COR-L47 (cell line): ENCODE measurements at places on chromosomes 4 and X.

GRCh38 chrX:148933881-148934280 is 433.5 kb downstream of the AFF2 start:
- no peak for DNase-seq

DNA sequence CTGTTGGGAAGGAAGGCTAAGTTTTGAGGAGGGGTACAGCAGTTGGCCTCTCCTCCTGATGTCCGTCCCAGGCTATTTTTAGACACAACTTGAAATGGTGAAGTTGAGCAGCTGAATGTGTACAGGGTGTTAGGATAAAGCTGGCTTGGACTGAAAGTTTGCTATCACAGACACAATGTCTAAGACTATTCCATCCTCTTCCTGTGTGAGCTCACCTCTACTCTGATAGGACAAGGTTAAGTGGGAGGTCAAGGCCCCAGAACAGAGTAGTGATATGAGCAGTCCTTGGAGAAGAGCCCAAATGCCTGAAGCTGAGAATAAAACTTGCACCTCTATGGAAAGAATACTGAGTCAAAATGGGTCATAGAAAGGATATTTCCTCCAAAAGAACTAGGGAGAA is 4.1 kb downstream of the ATP1B4 start:
- DNase-seq, result no peak

- DNase-seq, result no peak
Observed at GRCh38 chrX:20218836-20219505, 47.7 kb downstream of the RPS6KA3 start.

- no peak for DNase-seq
Observed at GRCh38 chr4:48913346-48913745, 6.8 kb upstream of the OCIAD2 start.

DNA sequence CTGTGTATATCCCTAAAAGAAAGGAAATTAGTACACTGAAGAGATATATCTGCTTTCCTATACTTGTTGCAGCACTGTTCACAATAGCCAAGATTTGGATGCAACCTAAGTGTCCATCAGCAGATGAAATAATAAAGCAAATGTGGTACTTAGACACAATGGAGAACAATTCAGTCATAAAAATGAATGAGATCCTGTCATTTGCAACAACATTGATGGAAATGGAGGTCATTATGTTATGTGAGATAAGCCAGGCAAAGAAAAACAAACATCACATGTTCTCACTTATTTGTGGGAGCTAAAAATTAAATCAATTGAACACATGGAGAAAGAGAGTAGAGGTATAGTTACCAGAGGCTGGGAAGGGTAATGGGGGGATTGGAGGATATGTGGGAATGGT is 611.9 kb downstream of the STPG2 start:
- peak; percentile 7 for DNase-seq

DNA sequence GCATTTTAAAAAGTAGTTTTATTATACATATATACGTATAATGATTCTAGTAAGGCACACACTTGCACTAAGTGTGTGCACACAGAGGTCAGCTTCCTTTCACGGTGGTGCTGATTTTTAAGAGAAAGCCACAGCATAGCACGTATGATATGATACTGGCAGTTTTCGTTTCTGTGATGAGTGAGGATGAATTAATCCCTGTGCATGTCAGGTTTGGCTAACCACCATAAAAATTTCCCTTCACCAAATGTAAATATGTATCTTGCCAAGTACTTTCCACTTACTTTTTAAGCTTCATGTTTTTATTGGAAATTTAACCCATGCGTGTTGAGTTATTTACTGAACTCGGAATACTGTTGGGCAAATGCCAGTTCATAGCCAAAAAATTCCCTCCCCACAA is 84.6 kb downstream of the SYNPO2 start:
- no peak for DNase-seq

- DNase-seq, result no peak
Observed at GRCh38 chrX:133655275-133656265, 240.3 kb upstream of the GPC4 start.

GRCh38 chrX:136665258-136665900 is 17.4 kb downstream of the CD40LG start:
- DNase-seq, result no peak
